ENCODE measurements at places on chromosomes 6 and 20.

DNA sequence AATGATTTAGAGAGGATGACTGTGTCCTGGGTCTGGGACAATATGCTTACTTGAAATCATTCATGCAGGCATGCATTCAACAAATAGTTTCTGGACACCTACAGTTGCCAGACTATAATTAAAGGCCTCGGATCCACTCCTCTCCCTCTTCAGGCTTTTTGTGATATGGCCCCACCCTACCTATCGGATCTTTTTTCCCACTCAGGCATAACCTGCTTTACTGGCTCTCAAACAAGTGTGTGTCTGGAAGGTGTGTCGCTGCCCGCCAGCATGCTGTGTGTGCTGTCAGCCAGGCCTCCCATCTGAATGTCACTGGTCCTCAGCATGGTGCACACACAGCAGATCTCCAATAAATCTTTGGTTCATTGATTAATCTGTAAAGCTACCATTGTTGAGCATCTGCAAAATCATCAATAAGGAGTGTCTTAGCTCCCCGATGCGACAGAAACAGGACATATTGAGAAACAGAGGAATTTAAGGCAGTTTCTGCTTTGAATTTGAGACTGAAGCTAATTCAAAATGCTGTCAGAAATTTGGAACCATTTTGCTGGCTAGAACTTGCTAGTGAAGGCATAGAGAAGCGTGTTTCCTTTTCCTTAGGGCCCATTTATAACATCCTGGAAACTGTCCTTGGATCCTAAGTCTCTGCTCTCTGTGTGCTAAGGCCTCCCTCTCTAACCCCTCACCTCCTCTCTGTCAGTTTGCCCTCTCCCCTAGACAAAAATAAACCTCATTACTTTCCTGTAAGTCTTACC lies 23.5 kb upstream of the CCN6 start:
- no peak for DNase-seq

GRCh38 chr6:42411406-42411805 lies 40.3 kb downstream of the TRERF1 start:
- DNase-seq: no peak

GRCh38 chr6:47247227-47247797 lies 62.4 kb downstream of the TNFRSF21 start:
- DNase-seq: no peak

GRCh38 chr6:114718716-114719270 lies 376.0 kb upstream of the HS3ST5 start:
- peak; percentile 25 for DNase-seq

DNA sequence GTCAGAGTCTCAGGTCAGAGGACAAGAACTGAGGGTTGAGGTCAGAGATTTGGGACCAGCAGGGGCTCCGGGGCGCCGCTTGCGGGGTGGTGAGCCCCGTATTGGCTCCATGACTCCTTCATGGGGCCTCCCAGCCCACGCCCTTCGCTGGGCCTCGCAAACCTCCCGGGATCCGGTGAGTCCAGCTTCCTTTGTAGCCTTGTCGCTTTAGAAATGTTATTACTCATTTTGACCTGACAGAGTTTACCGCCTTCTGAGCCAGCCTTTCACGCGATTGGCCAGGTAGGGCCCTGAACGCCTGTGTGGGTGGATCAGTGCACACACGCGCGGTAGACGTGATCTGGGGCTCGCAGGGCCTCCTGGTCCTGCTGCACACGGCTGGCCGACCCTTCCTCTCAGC lies 181.1 kb downstream of the ERMARD start:
- no peak for DNase-seq

GRCh38 chr6:35894776-35895175 lies 26.1 kb downstream of the SRPK1 start:
- DNase-seq: no peak

DNA sequence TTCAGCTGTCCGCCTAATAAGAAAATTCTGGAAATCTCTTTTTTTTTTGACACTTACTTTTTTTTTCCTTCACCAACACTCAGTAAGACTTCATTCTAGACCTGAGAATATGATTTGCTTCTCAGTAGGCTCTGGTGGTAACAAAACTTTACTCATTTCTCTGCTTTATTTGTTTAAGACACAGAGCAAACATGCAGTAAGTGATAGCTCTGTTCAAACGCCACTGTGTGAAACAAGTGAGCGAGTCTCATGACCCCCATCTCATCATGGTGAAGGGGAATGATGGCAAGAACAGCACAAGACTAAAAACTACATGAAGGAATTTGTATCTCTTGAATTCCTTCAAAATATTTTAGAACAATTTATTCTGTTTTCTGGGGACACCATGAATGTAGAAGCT lies 541.6 kb upstream of the POU3F2 start:
- no peak for DNase-seq

DNA sequence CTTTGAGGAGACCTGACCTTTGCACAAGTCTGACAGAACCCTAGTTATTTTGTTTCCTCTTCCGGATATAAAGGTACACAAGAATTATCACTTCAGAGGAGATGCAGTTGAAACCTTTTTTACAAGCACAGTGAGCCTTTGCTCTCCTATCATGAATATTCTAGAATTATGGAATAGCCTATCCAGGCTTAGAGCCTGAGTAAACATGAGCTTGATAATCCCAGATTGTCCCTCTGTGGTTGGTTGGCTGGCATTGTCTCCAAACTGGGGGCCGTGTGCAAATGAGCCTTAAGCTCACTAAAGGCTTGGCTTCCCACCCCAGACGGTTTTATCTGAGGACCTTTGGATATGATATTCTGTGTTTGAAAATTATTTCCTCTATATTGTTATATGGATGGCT lies 32.0 kb downstream of the BTBD3 start:
- DNase-seq: no peak

DNA sequence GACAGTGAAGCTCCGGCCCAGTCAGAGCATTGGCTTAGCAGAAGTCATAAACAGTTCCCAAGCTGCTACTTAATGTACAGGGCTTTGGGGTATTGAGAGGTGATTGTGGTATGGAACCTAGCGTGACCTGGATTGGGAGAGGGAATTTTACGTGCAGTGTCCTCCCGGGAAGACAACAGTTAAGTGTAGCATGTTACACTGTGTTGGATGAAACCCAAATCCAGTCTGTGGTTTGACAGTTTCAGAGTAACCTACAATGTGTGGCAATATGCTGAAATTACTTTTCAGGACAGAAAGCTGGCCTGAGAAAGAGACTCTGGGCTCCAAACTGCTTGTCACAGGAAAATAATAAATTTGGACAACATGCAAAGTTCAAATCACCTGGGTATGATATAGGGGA lies 28.1 kb upstream of the RALGAPA2 start:
- no peak for DNase-seq

DNA sequence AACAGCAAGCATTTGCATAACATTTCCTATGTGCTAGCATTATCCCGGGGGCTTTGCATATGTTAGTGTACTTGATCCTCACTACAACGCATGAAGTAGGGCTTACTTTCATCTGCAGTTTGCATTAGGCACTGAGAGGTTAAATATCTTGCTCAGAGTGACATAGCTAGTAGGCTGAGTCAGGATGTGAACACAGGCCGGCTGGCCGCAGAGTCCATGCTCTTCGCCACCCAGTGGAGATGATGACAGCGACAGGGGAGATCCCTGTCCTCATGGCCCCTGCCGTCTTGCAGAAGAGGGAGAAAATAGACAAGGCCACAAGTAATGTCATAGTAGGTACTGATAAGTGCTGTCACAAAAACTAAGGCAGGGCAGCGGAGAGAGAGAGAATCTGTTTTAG lies 46.9 kb downstream of the LYRM4 start:
- DNase-seq: no peak

DNA sequence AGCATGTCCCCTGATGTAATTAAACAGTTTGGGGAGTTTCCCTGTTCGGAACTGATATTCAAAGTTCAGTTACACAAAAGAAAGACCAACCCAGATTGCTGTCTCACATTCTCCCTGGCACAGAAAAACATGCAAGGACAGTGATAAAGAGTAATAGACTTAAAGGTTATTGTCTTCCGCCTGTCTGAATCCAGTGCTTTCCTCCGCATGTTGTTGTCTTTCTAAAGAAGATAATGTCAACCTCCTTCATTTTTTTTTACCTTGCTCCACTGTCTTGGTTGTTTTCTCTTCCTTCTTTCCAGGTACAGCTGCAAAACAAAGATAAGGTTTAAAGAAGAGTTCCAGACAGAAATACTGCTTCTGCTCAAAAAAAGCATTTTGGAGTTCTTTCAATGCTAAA lies 284.5 kb downstream of the TRDN start:
- DNase-seq: no peak

- no peak for DNase-seq
Observed at GRCh38 chr6:111633822-111634221, 28.1 kb upstream of the TRAF3IP2 start.

DNA sequence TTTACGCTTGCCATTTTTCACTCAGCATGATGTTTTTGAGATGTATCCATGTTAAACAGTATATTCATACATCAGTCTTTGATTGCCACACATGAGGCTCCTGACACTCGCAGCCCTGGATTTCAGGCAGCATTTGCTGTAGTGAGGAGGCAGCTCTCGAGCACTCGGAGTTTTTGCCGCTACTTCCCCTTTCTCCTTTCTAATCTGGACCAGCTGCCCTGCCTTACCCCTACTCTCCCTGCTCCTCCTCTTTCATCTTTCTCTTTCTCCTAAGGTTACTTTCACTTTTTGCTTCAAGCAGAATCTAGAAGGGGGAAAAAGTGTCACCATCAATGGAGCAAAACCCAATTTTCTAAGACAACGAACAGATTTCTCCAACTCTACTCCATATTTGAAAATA lies 5.9 kb upstream of the CST3 start:
- DNase-seq: no peak

GRCh38 chr6:1267790-1268762 lies 43.8 kb upstream of the FOXQ1 start:
- DNase-seq: no peak

DNA sequence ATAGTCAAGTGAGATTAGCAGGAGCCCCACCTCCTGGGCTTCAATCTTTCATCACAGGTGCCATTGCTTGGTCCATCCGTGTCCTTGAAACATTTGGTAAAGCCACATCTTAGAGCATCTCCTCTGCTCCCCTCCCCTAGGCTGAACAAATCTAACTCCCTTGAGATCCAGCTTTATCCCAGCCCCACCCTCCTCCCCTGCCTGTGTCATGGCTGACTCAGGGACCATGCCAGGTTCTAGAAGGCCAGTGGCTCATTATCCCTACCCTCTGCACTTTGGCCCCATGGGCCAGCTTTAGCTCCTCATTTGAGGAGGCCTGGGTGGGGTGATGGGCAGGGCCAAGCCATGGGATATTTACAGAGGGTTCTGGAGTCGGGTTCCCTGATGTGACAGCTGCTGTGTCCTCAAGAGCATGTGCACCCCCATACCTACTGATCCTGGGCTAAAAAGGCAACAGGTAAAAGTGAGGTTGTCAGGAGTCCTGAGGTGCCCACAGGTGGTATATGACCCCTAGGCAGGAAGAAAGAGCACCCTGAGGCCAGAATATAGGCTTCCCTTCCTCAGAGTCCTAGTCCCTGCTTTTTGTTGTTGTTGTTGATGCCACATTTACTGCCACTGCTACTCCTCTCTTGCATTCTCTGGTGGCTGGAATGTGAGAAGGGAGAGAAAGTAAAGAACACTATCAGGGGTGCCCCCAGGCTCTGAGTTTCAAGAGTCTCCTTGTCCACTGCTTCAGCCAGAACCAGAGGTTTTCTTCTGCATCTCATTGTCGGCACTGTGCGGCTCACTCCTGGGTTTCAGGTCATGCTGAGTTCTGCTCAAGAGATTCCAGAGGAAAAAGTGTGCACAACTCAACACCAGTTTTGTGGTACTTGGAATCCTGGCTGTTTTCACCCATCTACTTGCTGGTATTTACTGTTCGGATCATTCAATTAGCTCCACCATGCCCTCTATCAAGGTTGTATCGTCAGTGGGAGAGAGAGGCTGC lies 228.4 kb downstream of the LRFN2 start:
- DNase-seq: no peak

DNA sequence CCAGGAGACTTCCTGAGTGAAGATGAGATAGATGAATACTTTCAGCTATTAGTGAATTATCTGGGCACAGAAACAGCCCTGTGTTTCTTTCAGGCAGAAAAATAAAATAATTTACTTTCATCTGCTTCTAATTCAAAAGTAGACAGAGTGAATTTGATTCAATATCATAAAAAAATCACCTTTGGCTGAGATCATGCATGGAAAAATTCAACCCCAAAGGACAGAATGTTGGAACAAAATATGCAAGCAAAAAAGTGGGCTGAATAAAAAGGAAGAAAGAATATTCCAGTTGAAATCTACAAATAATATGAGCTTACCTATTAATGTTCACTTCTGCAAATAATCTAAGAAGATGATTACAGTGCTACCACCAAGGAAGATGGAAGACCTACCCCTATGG lies 546.9 kb downstream of the TFAP2B start:
- DNase-seq: no peak

DNA sequence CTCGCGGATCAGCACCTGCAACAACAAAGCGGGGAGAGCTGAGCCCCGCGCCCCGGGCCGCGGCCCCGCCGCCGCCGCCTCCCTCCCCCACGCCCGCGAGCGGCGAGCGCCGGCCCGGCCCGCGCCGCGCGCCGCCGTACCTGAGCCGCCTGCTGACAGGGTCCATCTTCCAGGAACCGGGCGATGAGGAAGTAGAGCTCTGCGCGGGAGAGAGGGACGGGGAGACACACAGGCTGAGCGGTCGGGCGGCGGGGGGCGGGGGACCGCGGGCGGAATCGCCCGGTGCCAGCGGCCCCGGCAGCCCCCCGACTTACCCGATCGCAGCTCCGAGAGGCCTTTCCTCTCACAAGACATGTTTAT lies 359 bp downstream of the PHIP start:
- DNase-seq: no peak

GRCh38 chr6:15763837-15764236 lies 101.0 kb upstream of the DTNBP1 start:
- peak; percentile 61 for DNase-seq

DNA sequence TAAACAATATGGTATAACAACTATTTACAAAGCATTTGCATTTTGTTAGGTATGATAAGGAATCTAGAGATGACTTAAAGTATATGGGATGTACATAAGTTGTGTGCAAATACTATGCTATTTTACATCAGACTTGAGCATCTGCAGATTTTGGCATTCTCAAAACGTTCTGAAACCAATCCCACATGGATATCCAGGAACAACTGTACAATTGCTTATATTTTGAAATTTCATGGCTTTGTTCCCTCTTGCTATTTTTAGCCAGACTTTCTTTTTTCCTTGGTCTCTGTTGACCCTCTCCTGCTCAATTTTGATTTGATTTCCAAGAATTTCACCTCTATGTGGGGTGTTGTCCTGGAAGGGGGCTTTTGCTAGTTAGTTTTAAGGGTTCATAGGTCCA lies 32.9 kb upstream of the UST start:
- no peak for DNase-seq

GRCh38 chr6:17870300-17871188 lies 116.9 kb downstream of the KIF13A start:
- no peak for DNase-seq

- DNase-seq: no peak
Observed at GRCh38 chr6:120202878-120203277, 853.3 kb upstream of the MAN1A1 start.

- DNase-seq: no peak
Observed at GRCh38 chr20:23228912-23229311, 121.7 kb upstream of the NXT1 start.

DNA sequence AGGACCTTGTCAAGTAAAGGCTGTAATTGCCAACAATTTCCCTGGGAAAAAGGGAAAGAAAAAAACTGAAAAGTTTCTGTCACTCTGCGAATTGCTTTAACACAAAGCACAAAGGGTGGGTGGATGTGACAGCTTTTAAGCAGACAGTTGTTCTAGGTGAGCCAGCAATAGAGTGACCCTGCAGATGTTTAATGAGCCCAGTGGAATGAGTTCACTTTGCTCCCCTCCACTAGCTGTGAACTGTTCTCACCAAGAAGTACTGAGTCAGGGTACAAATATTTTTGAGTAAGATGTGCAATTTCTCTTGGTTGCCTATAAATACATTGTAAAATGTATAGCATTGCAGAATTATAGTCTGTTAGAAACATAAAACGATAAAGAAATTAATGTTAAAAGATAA lies 26.2 kb upstream of the LRRC1 start:
- no peak for DNase-seq
